GM23248 (cell line): ENCODE measurements at places on chromosomes 1 and 21. TPM values are rescaled to one million over a fixed set of nuclear protein-coding genes. Genes with fewer than 3 reads are reported as not detected.

GLUL gene
- 160 and 175 TPM in 2 replicates for total RNA-seq

PRELP gene
- total RNA-seq, result under 0.01 and 0.32 TPM in 2 replicates

LCK gene
- not detected in 2 replicates for total RNA-seq

LBR gene
- total RNA-seq, result 12.3 and 13.5 TPM in 2 replicates

PAQR6 gene
- 0.54 and 0.63 TPM in 2 replicates for total RNA-seq

RERE gene
- total RNA-seq, result 9.5 and 26.0 TPM in 2 replicates

FCGR3A gene
- not detected in 2 replicates for total RNA-seq

VASH2 gene
- not detected in 2 replicates for total RNA-seq

TMEM240 gene
- total RNA-seq, result 1.1 and 3.3 TPM in 2 replicates

FCGR1A gene
- not detected in 2 replicates for total RNA-seq

AJAP1 gene
- under 0.01 and 0.86 TPM in 2 replicates for total RNA-seq

TNFRSF1B gene
- total RNA-seq, result 0.25 and 2.9 TPM in 2 replicates

ETV3L gene
- not detected in 2 replicates for total RNA-seq

ATP6V1G3 gene
- total RNA-seq, result not detected in 2 replicates

TARS2 gene
- total RNA-seq, result 6.7 and 14.4 TPM in 2 replicates

TNFSF18 gene
- 0.22 TPM in 1 of 2 replicates, not detected in the other for total RNA-seq

LENEP gene
- total RNA-seq, result not detected in 2 replicates

RPTN gene
- not detected in 2 replicates for total RNA-seq

TFF1 gene
- not detected in 2 replicates for total RNA-seq

SUSD4 gene
- 2.0 and 3.9 TPM in 2 replicates for total RNA-seq

TNN gene
- not detected in 2 replicates for total RNA-seq

APOBEC4 gene
- total RNA-seq, result not detected in 2 replicates

CD1C gene
- not detected in 2 replicates for total RNA-seq

LMO4 gene
- 93.2 and 103 TPM in 2 replicates for total RNA-seq

CHI3L1 gene
- 0.22 and 0.63 TPM in 2 replicates for total RNA-seq

C1orf87 gene
- not detected in 2 replicates for total RNA-seq

UFC1 gene
- 42.6 and 86.2 TPM in 2 replicates for total RNA-seq

CYP4Z1 gene
- total RNA-seq, result not detected in 2 replicates

NPPB gene
- not detected in 2 replicates for total RNA-seq

FCER1G gene
- not detected in 2 replicates for total RNA-seq

CYP4A22 gene
- not detected in 2 replicates for total RNA-seq

TMEM54 gene
- 41.7 and 60.4 TPM in 2 replicates for total RNA-seq

SPSB1 gene
- 13.5 and 22.7 TPM in 2 replicates for total RNA-seq

OR2AK2 gene
- total RNA-seq, result not detected in 2 replicates

GJA8 gene
- total RNA-seq, result not detected in 2 replicates

MOB3C gene
- 5.9 and 7.0 TPM in 2 replicates for total RNA-seq

GDAP2 gene
- 17.9 and 22.6 TPM in 2 replicates for total RNA-seq

RNASEL gene
- 7.1 and 10.1 TPM in 2 replicates for total RNA-seq

ARHGEF16 gene
- not detected in 2 replicates for total RNA-seq

IGSF21 gene
- not detected in 2 replicates for total RNA-seq
